ENCODE measurements at places on chromosomes 7 and 10.

GRCh38 chr7:94400643-94401427, 6.1 kb downstream of the COL1A2 start:
- DNase-seq: no peak

- DNase-seq: no peak
These were observed 82.8 kb downstream of the ORC5 start for GRCh38 chr7:104124893-104125477.

GRCh38 chr10:124305131-124305530, 113.6 kb downstream of the OAT start:
- DNase-seq: no peak

DNA sequence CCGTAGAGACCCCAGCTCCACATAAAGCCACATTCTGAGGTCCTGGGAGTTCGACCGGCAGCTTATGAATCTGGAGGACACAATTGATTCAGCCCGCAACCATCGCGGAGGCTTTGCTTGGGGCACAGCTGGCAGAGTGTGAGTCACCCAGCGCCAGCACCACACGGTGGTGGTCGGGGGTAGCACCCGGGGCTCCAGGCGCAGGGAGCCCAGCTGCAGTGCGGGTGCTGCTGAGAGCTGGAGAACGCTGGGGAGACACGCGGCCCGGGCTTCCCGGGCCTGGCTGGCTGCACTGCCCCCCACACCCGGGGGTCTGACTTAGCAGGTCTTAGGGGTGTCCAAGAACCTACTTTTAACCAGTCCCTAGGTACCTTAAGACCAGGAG, 87.9 kb downstream of the PAXIP1 start:
- DNase-seq: no peak

- no peak for DNase-seq
These were observed 30.2 kb downstream of the PTPRN2 start for GRCh38 chr7:158557441-158557755.

- DNase-seq: no peak
These were observed 77.0 kb downstream of the PFKFB3 start for GRCh38 chr10:6279540-6280267.
